ENCODE measurements at places on chromosomes 7 and 10. TPM values are rescaled to one million over a fixed set of nuclear protein-coding genes. Genes with fewer than 3 reads are reported as not detected.

Gene INHBA
- total RNA-seq, result 1.6 TPM

DNA sequence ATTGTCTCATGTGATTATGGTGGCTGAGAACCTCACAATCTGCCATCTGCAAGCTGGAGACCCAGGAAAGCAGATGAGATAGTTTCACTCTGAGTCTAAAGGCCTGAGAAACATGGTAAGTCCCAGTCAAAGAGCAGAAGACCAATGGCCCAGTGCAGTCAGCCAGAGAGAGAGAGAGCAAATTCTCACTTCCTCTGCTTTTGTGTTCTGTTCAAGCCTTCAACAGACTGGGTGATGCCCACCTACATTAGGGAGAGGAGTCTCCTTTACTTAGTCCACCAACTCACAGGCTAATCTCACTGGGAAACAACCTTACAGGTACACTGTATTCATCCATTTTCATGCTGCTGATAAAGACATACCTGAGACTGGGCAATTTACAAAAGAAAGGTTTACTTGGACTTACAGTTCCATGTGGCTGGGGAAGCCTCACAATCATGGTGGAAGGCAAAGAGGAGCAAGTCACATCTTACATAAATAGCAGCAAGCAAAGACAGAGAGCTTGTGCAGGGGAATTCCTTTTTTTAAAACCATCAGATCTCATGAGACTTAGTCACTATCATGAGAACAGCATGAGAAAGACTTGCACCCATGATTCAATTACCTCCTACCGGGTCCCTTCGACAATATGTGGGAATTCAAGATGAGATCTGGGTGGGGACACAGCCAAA is 4.7 kb upstream of the FRMPD2 start:
- DNase-seq, result no peak

DNA sequence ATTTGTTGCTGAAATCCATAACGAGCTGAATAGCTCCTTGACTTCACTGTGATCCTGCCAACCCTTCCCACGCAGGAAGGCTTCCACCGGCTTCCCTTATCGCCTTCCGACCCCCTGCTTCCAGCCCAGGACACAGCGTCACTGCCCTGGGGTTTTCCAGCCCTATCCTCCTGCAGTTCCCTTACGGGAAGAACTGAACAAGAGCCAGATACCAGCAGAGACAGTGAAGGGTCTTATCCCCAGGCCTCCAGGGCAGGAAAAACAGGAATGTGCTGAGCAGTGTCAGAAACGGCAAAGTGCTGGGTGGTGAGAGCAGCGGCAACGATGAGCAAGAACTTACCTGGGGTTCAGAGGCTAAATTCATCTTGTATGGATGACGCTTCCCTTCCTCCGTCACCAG is 22.4 kb downstream of the PDLIM1 start:
- DNase-seq, result no peak

DNA sequence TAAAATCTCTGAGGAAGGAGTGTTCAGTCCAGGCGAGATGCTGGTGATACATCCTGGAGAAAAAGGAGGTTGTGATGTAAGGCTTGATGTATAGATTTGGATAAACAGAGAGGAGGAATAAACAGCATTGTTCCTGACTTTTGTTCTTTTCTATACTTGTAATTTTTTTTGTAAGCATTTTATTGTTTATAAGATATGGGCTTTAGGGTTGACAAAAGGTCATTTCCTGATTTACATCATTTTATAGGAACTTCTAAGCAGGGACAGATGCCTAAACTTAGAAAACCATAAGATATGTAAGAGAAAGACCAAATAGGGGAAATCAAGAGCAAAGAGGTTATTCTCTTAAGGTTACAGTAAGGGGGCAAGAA is 16.7 kb upstream of the SLC26A4 start:
- DNase-seq, result no peak

DNA sequence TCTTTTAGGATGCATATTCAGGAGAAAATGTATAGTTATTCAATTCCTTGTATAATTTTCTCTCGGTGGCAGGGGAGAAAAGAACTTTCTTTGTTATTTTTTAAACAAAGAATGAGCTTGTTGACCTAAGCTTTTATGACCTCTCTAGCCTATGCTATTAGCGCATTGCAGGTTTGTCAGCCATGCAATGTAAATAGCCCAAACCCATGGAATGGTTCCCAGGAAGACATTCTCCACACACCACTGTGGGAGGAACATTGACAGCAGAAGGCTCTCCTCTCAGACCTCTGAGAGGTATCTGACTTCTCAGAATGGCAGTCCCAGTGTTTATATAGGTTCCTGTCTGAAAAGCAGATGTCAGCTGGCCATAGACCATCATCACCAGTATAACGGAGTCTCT is 19.6 kb upstream of the AGBL3 start:
- DNase-seq, result no peak

DNA sequence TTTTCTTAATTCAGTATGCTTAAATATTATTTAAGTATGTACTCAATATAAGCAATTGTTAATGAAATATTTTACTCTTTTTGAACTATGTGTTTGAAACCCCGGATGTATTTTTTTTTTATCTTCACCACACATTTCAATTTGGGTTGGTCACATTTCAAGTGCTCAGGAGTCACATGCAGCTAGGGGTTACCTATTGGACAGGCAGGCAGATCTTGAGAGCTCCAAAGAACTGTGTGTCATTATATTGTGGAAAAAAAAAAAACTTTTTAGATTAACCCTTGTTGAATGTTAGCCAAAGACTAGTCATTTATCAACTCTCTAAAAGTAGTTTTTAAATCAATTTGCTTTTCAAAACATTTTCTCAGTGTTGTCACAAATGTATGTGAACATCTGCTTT is 37.2 kb downstream of the IKZF1 start:
- DNase-seq, result no peak

Gene WEE2
- not detected for total RNA-seq

Gene AGAP5
- total RNA-seq, result 5.2 TPM

DNA sequence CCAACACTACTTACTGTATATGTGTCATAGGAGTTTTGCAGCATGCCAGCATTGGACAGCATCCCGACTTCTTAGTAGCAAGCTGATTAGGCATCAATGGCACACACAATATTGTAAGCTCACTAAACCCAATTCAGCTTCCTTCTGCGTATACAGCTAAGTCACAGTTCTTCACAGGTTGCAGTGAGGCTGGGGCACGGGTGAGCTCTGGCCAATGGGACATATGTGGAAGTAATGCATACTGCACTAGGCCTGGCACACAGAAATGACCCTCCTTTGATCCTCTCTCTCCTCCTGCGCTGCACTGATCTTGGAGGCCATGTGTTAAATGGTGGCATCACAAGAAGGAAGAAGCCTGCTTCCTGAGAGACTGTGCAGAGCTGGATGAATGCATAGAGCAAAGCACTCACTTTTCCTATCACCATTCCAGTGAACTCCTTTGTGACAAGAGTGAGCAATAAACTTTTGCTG is 11.9 kb downstream of the RAB11FIP2 start:
- no peak for DNase-seq

DNA sequence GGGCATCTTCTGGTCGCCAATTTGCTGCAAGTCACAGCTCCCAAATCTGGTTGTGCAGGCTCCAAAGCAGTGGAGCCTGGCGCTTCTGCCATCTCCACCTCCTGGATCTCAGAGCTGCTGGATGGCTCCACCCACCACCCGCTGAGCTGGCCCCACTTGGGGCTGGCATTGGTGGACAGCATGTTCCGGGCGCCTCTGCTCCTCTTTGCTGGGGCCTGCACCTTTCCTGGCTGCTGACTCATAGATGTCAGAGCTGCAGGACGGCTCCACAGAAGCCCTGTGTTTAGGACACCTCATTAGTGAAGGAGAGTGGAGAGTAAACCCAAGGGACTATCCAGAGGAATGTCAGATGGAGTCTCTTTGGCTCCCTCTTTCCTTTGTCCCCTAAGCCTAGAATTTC is 27.4 kb downstream of the MAPK8 start:
- no peak for DNase-seq

Gene EBLN1
- not detected for total RNA-seq

DNA sequence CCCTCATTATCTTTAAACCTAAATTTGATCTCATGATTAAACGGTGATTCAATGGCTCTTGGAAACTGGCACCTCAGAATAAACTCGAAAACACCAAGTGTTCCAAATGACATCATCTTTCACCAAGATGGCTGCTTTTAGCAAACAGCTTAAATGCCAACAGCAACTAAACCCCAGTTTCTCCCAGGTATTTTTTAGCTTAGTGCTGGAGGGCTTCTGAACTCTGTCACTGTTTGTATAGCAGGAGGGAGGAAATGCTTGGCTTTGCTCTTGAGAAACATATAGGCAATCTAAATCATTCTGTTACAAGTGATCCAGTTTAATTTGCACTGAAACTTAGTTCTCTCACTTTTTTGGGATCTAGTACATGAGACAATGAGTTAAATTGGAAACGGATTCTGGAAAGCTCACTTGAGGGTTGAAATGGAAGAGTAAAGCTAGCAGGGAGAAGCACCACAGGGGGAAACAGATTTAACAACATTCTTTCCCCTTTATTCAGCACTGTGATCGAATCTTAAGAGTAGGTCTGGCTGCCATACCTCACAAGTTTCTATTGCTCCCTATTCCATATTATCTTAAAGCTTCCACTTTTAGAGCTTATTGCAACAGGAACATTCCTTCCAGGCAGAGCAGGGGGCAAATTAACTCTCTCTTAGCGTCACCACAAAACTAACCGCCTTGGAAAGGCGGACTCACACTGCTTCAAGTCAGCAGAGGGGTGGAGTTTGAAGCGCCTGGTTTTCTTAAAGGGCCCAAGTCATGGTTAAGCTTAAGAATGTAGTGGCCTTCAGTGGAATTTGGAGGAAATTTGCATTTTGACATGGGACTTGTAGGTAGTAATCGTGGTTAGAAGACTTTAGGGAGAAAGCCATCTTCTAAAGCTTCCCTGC is 1.8 kb upstream of the CCDC6 start:
- peak; percentile 86 for DNase-seq

Gene WDFY4
- not detected for total RNA-seq
